T1000 (cell line): ENCODE measurements at places on chromosomes 5 and 9.

DNA sequence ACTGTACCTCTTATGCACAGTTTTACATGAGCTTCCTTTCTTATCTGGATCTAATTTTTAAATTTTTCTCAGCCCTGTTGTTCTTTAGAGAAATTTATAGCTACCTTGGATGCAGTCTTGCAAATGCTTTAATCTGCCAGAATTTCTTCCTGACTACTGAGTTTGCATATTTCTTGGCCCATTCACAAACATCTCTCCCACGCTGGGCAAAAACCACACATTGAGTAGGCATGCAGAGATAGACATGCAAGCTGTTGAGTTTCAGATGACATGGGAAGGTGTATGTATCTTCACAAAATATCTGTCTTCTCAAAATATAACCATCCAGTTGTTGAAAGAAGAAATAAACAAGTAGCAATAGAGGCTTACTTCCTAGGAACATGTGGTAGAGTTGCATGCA lies 101.2 kb downstream of the PARP8 start:
- DNase-seq, result no peak

DNA sequence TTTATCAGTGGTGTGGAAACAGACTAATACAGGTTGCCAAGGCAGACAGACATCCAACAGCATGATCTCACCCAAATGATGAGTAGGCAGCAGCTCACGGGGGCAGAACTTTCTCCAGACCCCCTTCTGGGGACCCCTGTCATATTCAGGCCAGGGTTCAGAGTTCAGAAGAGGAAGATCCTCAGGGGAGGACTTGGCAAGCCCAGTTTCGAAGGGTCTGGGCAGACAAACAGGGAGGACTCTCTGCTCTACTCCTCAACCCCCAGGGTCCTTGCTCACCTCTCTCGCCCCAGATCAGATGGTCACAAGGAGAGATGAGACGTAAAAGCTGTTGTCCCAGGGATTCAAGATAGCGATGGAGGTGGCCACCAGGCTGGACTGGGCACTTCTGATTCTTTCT lies 215.1 kb upstream of the MVB12B start:
- no peak for DNase-seq

DNA sequence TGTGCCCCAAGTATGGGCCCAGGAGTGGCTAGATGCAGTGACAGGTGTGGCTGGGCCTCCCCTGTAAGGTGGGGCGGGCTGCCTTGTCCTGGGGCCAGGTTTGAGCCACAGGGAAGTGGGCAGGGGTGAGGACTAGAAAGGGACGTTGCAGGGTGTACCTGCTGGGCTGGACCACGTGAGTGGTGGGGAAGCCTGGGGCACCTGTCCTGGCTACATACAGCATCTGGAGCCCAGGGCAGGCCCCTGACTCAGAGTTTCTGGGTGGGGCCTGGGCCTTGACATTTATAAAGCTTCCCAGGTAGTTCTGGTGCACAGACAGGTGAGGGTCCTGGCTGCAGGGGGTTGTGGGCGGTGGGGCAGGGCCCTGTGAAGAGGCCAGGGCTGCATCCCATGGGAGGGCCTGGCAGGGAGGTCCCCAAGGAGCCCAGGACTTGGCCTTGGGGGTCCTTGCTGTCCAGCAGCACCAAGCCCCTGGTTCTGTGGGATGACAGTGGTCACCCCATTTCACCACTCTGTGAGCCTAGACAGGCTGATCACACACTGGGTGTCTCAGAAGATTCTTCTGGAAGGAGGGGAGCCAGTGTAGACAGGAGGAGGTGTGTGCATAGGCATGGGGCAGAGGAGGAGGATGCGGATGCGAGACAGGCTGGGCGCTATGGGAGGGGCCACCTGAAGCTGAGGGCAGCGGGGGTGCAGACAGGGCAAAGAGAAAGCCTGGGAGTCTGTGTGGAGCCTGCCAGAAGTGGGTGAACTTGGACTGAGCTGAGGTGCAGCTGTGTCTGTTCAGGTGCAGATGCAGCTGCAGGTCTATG lies 94.0 kb downstream of the PHF2 start:
- DNase-seq, result peak; percentile 43

DNA sequence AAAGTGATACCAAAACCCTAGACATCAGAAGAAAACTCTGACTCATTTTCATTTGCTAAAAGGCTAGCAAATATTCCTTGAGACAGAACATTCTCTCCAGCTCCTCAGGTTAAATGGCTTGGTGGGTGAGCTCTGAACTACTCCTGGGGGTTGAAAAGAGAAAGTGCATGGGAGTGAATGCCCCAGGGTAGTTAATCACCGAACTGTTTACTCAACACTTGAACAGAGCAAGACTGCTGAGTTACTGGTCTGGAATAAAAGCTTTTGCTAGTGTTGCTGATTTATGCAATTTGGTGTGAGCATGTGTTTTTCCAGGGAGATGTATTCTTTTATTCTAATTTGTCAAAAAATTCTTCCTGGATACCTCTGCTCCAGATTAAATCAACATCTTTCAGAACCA lies 88.3 kb upstream of the PRDM9 start:
- no peak for DNase-seq

GRCh38 chr5:68505917-68506860 lies 290.6 kb downstream of the PIK3R1 start:
- DNase-seq, result no peak

GRCh38 chr5:42600441-42600840 lies 156.2 kb upstream of the CCDC152 start:
- no peak for DNase-seq

DNA sequence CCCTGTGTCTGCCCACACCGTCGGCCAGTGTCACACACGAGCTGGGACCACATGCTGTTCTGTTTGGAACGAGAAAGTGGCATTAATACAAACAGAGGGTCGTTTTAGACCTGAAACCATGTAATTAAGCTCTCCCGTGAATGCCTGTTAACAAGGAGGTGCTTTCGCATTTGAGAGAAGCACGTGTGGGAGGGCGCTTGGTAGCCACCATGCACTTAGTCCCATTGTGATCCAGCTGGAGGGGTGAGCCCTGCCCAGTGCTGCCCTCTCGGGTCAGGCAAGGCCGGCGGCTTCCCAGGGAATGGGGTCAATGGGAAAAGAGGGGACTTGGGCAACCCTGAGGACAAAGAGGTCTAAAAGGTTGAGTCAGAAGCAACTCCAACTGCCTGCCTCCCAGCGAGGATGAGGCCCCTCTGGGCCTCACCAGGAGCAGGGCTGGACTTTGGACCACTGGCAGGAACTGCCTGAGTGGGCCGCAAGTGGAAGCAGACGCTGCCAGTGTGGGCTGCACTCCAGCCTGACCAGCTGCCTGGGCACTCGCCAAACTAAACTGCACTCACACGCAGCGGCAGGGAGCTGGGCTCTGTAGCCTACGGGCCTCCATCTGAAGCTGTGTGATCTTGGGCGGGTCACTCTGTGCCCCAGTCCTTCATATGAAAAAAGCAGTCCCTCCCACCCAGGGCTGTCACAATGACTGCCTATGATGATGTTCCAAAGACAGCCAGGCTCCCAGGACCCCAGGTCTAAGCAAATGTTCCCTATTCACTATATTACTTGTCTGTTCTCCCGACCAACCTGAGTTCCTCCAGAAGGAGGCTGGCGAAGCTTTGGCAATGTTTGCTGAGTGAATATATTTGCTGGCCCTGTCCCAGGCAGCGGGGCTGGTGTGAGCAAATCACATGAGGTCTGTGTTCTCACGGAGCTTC lies 195.7 kb downstream of the CDK5RAP2 start:
- DNase-seq, result no peak

- no peak for DNase-seq
Observed at GRCh38 chr5:79055017-79055416, 14.5 kb downstream of the DMGDH start.

DNA sequence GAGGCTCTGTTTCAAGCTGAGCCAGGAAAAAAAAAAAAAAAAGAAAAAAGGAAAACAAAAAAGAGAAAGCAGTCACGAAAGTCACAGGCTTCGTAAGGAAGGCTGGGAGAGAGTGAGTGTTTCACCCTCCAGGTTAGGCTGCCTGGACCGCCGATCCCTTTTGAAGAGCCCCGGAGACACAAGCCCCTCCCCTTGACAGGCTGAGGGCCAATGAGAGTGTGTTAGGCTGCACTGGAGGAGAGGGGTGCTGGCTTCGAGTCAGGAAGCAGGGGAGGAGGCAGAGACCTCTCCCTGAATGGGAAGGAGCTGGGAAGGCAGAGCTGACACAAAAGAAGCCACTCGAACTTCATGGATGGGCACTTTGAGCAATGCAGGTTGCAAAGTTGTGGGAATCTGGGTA lies at the start of gene NMUR2:
NMUR2 (minus strand) TSS at position 135 of the 400 bp plus-strand sequence. CDS start 166 bp downstream, outside the sequence.
- DNase-seq, result no peak

- DNase-seq, result no peak
Observed at GRCh38 chr9:131282688-131283422, 6.5 kb upstream of the FAM78A start.

DNA sequence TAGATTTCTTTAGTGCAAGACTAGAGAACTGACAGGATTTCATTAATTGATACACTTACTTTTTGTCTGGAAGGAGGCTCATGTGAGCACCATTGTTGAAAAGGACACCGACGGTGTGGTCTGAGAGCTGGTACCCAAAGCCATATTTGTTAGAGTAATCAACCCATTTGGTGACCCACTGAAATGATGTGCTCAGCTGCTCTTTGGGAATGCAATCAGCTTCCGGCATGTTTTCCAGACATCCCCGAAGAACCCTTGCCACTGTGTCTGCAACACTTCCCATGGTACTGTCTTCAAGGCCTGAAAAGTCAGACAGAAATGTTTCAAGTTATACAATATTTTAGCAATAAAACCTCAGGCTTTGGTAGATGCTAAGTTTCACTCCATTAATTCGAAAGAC lies 4.4 kb downstream of the PLK2 start:
- DNase-seq, result no peak

- no peak for DNase-seq
Observed at GRCh38 chr5:122295138-122295537, 16.9 kb upstream of the SNCAIP start.

GRCh38 chr5:40406741-40407211 lies 272.9 kb upstream of the PTGER4 start:
- DNase-seq, result no peak

DNA sequence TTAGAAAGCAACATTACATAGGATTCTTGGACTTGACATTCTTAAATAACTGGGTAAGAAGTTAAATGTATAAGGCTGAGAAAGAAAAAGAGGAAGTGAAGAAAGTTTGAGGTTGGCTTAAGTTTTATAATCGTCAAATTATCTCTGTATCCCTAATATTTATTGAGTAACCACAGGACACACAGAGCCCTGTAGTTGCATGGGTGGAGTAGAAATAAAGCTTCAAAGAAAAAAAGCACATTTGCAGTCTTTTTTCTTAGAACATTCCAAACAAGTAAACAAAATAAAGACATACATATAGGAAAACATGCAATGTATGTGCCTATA lies 137.0 kb downstream of the CCDC192 start:
- DNase-seq, result no peak

DNA sequence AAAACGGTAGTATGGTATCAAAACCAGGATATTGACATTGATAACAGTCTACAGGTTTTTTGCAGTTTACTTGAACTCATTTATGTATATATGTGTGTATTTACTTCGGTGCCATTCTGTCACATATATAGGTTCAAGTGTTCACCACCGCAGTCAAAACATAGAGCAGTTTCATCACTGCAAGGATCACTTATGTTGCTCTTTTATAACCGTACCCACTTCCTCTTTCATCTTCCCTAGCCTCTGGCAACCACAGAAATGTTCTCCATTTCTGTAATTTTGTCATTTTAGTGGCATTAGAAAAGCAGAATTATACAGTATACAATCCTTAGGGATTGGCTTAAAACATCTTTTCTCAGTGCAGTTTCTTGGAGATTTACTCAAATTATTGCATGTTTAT lies 90.3 kb downstream of the SH3GL2 start:
- no peak for DNase-seq

DNA sequence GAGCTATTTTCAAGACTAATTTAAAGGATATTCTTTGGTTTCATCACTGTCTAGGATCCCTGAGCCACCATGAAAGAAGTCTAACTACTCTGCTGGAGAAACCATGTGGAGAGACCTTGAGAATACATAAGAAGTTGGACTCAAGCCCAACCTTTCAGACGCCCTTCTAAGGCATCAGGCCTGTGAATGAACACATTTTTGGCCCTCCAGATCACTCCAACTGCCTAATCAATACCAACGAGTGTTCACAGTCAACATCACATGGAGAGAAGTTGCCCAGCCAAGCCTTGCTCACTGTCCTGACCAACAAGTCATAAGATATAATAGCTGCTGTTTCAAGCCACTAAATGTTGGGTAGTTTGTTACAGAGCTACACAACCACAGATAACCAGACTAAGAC lies 100.7 kb downstream of the EPB41L4A start:
- no peak for DNase-seq

- DNase-seq, result no peak
Observed at GRCh38 chr5:40071870-40072269, 607.8 kb upstream of the PTGER4 start.

GRCh38 chr5:126926187-126926586 lies 104.2 kb downstream of the MARCHF3 start:
- DNase-seq, result no peak

- no peak for DNase-seq
Observed at GRCh38 chr5:126757713-126758357, 19.1 kb upstream of the LMNB1 start.

- no peak for DNase-seq
Observed at GRCh38 chr5:12095808-12096281, 191.6 kb upstream of the CTNND2 start.

DNA sequence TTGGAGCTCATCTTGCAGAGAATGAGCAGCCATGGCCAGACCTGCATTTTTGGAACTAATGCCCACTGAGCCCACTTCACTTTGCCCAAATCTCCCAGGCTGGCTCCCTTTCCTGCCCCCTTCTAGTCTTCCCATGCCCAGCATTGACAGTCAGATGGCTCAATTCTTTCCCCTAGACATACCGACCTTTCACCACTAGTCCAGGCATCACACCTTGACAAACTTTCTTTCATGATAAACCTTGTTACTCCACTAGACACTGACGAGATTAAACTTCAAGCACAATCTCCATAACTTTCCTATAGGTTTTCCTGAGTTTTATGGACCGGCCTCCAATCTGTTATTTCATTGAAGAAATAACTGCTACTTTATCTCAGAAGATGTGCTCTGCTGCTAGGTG lies 47.8 kb upstream of the RAI14 start:
- no peak for DNase-seq

DNA sequence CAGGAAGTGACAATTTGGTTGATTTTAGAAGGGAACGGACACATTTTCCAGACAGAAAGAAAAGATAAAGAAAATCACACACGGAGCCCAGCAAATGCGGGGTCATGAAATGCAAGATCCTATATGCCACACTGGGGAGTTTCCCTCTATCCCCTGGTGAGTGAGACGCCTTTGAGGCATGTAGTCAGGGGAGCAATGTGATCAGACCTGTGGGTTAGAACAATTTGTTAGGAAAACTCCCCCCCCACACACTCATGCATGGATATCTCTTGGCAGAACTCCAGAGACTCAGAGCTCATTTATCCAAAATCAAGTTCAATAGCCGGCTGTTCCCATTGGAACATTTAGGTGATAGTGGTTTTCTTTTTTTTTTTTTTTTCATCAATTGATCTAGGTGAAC lies 71.7 kb upstream of the TRIO start:
- DNase-seq, result no peak

- DNase-seq, result no peak
Observed at GRCh38 chr5:83925321-83925954, 204.8 kb upstream of the HAPLN1 start.
